ENCODE measurements at places on chromosomes 6 and 20.

DNA sequence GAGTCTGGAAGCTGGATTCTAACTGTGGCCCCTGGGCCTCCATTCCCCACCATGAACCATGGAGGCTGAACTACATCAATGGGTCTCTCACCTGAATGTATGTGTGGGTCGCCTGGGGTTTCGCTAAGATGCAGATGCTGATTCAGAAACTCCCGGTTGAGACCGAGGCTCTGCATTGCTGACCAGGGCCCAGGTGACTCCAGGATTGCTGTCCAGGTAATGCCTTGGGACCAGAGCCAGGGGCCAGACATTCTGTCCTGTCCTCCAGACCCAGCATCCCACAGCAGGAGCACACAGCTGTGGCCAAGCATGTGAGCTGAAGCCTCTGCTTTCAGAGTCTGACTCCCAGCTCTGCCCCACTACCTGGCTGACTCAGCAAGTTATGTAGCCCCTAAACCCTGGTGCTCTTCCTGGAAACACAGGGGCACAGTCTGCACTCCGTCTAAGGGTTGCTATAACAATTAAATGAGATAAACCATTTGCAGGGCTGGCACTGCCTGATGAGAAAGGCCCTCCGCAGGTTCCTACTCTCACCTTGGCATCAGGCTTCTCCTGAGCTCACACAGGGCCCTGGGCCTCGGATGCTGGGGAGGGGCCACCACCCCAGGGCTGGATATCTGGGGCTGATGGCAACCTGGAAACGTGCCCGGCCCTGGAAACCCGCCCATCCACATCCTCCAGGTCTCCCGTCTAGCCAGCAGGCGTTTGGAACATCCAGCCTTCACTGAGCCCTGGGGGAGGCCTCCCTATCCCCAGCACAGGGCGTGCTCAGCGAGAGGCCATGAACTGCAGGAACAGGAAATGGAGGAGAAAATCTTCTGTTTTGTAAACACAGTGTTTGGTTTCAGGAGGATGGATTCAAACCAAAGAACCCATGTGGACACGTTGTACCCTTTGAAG is 175.7 kb downstream of the DLL1 start:
- no peak for DNase-seq

- DNase-seq = no peak
Observed at GRCh38 chr20:53711333-53712211, 117.9 kb upstream of the ZNF217 start.

- DNase-seq = no peak
Observed at GRCh38 chr20:31875671-31876070, 5.2 kb downstream of the TTLL9 start.

GRCh38 chr20:8932192-8933165 is 136.4 kb upstream of the PLCB4 start:
- DNase-seq = peak; percentile 48

DNA sequence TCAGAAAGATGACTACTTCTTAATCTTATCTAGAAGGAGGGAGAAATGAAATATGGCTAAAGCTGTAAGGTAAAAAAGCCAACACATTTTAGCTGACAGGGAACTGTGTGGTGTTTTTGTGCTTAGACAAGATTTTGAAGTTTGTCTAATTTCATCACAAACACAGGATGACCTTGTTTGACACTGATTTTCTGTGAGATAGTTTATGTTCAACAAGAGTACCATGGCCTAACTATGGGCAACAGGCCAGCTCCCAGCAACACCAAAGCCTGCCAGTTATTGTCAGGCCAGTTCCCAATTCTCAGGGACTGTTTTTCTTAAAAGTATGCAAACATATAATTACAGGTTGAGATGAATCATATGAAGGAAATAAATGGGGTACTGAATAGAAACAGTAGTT is 5.5 kb upstream of the ABCF1 start:
- no peak for DNase-seq

DNA sequence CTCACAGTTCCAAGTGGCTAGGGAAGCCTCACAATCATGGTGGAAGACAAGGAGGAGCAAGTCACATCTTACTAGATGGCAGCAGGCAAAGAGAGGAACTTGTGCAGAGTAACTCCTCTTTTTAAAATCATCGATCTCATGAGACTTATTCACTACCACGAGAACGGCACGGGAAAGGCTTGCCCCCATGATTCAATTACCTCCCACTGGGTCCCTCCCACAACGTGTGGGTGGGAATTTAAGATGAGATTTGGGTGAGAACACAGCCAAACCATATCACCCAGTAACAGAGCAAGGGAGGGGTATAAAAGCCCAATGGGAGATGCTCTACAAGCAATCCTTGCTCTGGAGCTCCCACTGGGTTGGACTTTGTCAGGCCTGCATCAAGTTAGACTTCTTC is 80.4 kb downstream of the JPH2 start:
- DNase-seq = no peak

DNA sequence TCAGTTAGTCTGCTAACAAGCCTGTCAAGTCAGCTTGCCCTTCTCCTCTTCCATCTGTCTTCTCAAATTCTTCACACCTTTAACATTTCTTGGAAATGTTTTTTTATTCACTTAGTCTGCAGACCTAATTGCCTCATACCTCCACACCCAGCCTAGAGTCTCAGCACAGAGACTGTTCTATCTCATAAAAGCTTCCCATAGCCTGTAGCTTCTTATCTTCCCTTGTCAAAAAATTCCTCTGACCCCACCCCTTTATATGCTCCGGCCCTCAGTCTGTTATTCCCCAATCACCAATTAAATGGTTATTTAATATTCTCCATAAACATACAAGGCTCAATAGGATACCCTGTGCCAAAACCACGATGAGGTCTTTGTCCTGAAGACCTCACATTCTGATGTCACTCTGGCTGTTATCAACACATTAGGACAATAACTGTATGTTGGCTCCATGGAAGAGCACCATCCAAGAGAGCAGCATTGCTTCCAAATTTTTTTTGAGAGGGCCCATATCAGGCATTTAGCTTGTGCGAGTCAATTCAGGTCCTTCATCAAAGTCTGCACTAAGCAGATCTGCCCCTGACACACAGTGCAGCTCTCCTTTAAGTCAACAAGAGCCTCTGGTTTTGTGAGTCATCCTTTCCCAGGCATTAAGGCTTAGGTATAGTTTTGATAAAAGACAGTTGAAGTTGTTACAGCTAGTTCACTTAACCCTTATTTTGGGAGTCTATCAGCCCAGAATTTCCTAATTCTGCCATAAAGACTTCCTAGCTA is 83.2 kb upstream of the TBX18 start:
- no peak for DNase-seq

DNA sequence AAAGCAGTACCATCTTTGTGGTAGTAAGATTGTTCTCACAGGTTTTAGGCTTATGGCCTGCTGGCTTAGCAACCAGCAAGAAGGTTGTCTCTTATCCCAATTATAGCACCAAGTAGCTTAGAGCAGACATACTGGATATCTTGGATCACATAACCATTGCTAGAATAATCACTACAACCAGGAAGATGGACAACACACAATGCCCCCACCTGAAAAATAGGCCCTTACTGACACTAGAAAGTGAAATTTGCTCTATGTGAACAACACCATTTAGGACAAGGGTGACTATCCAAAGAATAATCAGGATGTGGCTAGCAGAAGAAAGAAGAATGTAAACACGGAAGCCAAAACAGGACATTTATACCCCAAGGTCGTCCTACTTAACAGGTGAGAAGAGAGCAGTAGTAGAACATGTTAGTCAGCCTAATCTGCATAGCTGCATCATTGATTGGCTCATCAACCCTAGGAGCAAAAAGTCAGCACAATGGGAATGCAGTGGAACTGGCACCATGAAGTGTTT is 172.7 kb upstream of the MARCKS start:
- DNase-seq = no peak

DNA sequence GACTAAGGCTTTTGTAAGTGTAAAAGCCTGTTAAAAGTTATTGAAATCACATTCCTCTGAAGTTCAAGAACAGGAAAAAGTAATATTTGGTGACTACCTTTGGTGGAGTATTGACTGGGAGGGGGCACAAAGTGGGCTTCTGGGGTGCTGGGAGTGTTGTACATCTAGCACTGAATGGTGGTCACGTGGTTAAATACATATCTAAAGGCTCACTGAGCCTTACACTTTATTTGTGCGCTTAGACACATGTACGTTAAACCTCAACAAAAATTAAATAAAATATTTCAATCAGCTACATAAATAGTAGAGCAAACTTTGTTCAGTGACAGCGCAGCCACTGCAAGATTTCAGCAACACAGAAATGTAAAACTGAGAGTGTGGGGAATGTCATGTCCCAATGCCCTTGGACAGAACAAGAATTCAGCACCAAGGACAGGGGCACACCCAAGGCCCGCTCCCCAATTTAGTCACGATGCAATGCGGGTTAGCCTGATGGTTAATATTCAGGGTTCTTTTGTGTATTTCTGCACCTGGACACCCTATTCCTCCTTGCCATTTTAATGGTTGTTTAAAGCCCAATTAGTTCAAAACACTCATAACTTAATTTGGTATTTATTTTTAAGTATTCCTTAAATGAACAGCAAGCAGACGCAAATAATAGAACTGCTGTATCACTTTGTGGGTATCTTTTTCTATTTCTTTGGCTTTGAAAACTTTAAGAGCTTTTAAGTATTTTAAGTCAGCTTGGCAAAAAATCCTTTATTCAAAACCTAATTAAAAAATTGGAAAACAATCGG is 37.4 kb downstream of the ANGPT4 start:
- peak; percentile 65 for DNase-seq

- DNase-seq = no peak
Observed at GRCh38 chr6:138620630-138621029, 121.3 kb upstream of the NHSL1 start.

GRCh38 chr6:2884804-2885203 is 18.3 kb downstream of the SERPINB9 start:
- peak; percentile 54 for DNase-seq

Measured in common myeloid progenitor, CD34-positive (primary cell).